ENCODE measurements at places on chromosomes 4 and X.

- no peak for DNase-seq
Observed at GRCh38 chr4:137238456-137239162, 293.7 kb downstream of the PCDH18 start.

- DNase-seq, result no peak
Observed at GRCh38 chr4:1408418-1408817, 2.2 kb upstream of the NKX1-1 start.

GRCh38 chr4:106478152-106478551, 109.6 kb upstream of the GIMD1 start:
- no peak for DNase-seq

GRCh38 chr4:152448038-152448707, 87.7 kb downstream of the FBXW7 start:
- DNase-seq, result no peak

DNA sequence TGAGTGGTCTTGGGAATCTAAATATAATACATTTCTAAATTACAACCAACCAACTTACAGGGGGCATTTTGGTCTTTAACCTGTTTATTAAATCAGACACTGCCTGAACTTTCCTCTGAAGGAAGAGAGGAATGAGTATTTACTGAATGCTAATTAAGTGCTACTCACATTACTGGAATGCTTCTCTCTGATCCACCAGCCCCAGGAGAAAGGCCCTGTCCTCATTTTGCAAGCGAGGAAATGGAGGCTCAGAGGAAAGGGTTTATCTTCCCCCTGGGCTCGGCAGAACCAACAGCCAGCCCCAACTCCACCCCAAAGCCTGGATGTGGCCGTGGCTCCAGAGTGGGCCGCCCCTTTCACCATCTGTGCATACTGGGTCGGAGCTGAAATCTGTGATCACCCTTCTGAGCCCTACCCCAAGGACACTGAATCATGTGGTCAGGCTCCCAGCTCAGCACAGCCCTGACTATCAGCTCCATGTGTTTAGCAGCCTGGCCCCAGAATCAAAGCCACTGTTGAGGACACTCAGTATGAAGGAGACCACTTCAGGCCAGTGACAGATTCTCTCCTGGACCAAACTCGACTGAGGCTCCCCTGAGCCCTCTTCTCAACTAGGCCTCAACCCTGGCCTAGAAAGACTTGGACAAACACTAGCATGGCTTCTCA, 56.7 kb upstream of the ENPP6 start:
- DNase-seq, result no peak

- no peak for DNase-seq
Observed at GRCh38 chr4:54189140-54189539, 40.0 kb upstream of the PDGFRA start.

Data from stimulated activated CD4-positive, alpha-beta T cell treated with anti-CD3 and anti-CD28 coated beads, Interleukin-15, amount 100 ng/mL, for 1 hour (primary cell).